ENCODE measurements at places on chromosomes 7 and 10. TPM values are rescaled to one million over a fixed set of nuclear protein-coding genes. Genes with fewer than 3 reads are reported as not detected.

DNA sequence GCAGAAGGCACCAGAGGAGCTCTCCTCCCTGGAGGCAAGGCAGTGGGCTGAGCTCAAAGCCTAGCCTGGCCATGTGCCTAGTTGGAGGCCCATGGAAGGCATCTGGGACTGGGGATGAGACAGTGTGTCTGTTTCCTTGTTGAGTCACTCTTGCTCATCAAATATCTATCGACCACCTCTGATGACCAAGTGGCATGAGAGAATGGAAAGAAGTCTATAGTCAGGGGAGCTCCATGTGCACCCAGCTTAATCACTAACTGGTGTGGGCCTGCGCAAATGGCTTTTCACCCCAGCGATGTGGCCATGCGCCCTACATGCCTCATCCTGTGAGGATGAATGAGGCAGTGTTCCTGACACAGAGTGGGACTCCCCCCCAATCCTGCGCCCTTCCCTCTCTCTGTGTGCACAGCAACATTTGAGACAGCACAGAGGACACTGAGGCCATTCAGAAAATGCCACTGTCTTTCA, 229.9 kb downstream of the RPS24 start:
- no peak for DNase-seq

The C10orf95 gene
- 0.58 TPM for polyA plus RNA-seq

DNA sequence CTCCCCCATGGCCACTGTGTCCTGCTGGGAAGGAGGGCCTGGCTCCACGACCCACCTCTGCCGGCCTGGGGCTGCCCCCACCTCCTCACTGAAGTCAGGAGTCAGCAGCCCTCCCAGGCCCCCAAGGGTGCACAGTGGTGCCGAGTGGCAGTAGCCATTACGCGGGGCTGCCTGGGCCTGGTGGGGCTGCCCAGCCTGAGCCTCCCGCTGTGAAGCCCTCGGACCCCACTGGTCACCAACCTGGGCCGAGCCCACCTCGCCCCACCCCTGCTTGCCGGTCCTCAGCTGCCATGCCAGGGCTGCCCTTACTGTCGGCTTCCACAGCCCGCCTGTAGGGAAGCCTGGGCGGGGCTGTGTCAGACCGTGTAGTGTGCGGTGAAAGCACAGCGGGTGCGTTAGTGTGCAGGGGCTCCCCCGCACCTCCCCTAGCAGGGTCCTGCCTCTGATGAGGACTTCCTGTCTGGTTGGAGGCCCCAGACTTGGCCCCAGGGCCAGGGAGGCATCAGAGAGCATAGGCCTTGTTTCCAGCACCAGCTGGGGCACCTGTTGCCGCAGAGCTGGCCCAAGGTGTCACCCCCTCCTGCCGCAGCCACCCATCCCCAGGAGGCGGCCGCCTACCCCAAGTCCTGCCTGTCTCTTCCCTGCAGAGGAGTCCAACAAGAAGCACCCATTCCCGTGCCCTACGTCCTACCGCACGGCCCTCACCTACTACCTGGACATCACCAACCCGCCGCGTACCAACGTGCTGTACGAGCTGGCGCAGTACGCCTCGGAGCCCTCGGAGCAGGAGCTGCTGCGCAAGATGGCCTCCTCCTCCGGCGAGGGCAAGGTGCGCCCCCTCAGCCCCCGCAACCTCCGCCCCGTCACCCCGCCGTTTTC, 10.0 kb downstream of the TMEM120A start:
- no peak for DNase-seq

DNA sequence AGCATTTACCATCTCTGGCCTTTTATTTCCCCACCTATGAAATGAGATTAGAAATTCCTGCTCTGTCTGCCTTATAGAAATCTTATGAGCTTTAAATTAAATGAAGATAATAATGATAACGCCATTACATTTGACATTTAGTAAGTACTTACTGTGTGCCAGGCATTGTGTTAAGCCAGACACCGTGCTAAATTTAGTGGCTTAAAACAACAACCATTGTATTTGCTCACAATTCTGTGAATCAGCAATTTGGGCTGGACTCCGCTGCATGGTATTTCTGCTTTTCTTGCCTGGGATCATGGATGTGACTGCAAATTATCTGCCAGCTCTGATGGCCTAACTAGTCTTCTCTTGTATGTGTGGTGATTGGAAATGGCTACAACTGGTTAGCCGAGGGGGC, 56.4 kb upstream of the CCDC6 start:
- no peak for DNase-seq

GRCh38 chr10:12513775-12514673, 164.7 kb downstream of the CAMK1D start:
- DNase-seq, result no peak
